Mammary epithelial cell (primary cell): ENCODE measurements at places on chromosomes 11 and 22. TPM values are rescaled to one million over a fixed set of nuclear protein-coding genes. Genes with fewer than 3 reads are reported as not detected.

The CRYBA4 gene
- total RNA-seq = not detected in 2 replicates

The PTPRCAP gene
- 1.2 and 2.0 TPM in 2 replicates for total RNA-seq

The IGF2 gene
- under 0.01 TPM for total RNA-seq

The GGT5 gene
- total RNA-seq = under 0.01 TPM

The CABP4 gene
- 5.8 TPM for total RNA-seq

The TTC28 gene
- total RNA-seq = 2.4 and 4.4 TPM in 2 replicates

The DGAT2 gene
- total RNA-seq = 2.6 and 2.8 TPM in 2 replicates

The TCF20 gene
- 49.2 TPM for total RNA-seq

The FGF4 gene
- total RNA-seq = not detected in 2 replicates

The HORMAD2 gene
- not detected for total RNA-seq

The NXPE4 gene
- total RNA-seq = not detected

The OR9Q1 gene
- total RNA-seq = not detected

The OR8K5 gene
- total RNA-seq = not detected in 2 replicates

The SYT13 gene
- not detected in 2 replicates for total RNA-seq
